Uterus (tissue), 4 donors: ENCODE measurements at places on chromosomes 6 and 20.

GRCh38 chr6:168180548-168181011 is 101.6 kb upstream of the FRMD1 start:
- no peak overlapping the region for H3K4me3 ChIP-seq
- no peak overlapping the region for H3K27ac ChIP-seq
- H3K4me1 ChIP-seq, result peaks cover 6% of the 10 kb centered on the region

- H3K27me3 ChIP-seq, result no peaks in the 10 kb centered on the region
- no peaks in the 10 kb centered on the region for H3K36me3 ChIP-seq
- H3K4me1 ChIP-seq, result no peaks in the 10 kb centered on the region
- DNase-seq, result no peak
- H3K27ac ChIP-seq, result no peak overlapping the region
- no peak overlapping the region for H3K4me3 ChIP-seq
Measured at GRCh38 chr6:101907356-101908217, 514.1 kb downstream of the GRIK2 start.

DNA sequence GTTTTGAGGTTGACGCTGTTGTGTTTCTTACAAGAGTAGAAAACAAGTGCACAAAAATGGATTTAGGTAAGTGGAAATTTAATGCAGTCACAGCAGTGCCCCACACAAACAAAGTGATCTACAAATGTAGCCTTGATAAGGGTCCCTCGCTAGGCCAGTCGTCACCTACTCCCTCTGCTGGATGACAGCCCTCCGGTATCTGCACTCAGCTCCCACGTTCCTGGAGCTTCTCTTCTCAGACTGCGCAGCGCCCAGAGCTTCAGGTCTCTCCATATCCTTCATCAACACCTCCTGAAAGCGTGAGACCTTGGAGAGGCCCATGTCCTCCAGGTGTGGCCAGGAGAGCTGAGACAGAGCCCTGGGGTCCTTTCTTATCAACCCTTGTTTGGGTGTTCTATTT is 58.3 kb upstream of the MAP3K4 start:
- no peak overlapping the region for H3K4me3 ChIP-seq
- DNase-seq, result no peak
- H3K36me3 ChIP-seq, result no peaks in the 10 kb centered on the region
- H3K27me3 ChIP-seq, result no peaks in the 10 kb centered on the region
- no peak overlapping the region for H3K27ac ChIP-seq

DNA sequence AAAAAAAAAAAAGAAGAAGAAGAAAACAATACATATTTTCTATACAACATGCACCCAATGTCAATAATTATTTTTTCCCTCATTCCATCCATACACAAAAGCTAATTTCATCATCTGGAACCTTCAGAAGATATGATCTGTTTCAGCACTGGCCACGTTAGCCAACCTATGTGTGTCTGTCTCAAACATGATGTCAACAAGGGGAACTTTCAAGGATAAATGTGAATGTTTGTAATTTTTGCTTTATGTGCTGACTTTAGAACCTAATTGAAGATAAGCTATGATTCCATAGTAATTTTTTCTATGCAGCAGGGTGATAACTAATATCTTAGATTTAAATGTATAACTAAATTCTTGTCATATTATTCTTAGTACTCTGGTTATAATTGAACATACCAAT is 37.9 kb downstream of the IPCEF1 start:
- no peak for DNase-seq
- no peaks in the 10 kb centered on the region for H3K4me1 ChIP-seq
- no peaks in the 10 kb centered on the region for H3K36me3 ChIP-seq
- H3K27ac ChIP-seq, result peak overlapping the region; percentile 71
- H3K27me3 ChIP-seq, result no peaks in the 10 kb centered on the region
- H3K4me3 ChIP-seq, result no peak overlapping the region

DNA sequence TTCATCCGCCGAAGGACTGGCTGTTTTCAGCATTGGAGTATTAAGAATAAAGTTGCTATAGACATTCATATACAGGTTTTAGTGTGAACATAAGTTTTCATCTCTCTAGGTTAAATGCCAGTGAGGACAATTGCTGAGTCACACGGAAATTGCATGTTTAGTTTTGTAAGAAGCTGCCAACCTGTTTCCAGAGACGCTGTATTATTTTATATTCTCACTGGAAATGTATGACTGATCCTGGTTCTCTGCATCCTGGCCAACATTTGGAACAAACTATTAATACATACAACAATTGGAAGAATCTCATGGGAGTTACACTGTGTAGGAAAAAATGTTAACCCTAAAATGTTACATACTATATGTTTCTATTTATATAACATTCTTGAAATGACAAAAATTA is 16.7 kb upstream of the TGM6 start:
- no peaks in the 10 kb centered on the region for H3K27me3 ChIP-seq
- no peaks in the 10 kb centered on the region for H3K36me3 ChIP-seq
- H3K4me3 ChIP-seq, result no peak overlapping the region
- H3K4me1 ChIP-seq, result no peaks in the 10 kb centered on the region
- no peak for DNase-seq
- no peak overlapping the region for H3K27ac ChIP-seq

GRCh38 chr20:50256577-50256976 is 65.9 kb downstream of the CEBPB start:
- H3K36me3 ChIP-seq, result no peaks in the 10 kb centered on the region
- no peak overlapping the region for H3K27ac ChIP-seq
- no peak for DNase-seq
- no peaks in the 10 kb centered on the region for H3K4me1 ChIP-seq
- no peaks in the 10 kb centered on the region for H3K27me3 ChIP-seq

DNA sequence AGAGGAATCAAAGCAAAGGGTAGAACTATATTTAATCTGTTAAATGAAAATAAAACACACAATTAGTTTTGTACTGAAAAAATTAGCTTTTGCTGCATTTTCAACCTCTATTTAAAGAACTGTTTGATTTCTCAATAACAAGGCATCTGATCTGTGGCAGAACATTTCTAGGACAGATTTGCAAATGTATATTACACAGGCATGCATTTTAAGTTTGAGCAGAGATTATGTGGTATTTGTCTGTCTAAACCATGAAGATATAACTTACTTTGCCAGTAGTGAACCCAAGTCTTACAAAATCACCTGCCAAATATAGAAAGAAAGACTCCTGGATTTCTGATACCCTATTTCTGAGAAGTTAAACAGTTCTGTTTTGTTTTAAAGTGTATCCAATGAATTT is 71.9 kb downstream of the TFAP2B start:
- no peaks in the 10 kb centered on the region for H3K4me1 ChIP-seq
- H3K36me3 ChIP-seq, result no peaks in the 10 kb centered on the region
- H3K4me3 ChIP-seq, result no peak overlapping the region
